Astrocyte of the spinal cord (primary cell): ENCODE measurements at places on chromosomes 3 and 15.

- DNase-seq = no peak
These were observed 9.4 kb downstream of the RPLP1 start for GRCh38 chr15:69462030-69462492.

GRCh38 chr15:31012455-31012854 lies 21.0 kb upstream of the MTMR10 start:
- no peak for DNase-seq

DNA sequence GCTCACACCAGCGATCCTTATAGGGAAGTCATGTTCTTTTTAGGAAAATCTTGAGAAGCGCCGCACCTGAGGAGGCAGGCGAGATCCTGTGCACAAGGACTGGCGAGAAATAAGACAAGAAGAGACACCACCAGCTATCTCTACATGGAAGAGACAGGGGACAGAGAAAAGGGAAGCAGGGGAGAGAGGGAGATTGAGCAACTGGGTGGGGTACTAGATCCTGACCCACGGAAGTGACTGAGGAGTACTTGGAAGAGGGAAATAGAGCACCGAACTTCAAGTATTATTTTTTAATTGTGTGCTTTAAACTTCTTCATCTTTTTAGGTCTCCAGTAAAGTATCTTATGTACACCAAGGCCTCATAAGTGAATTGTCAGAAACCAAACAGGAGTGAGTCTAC lies 742.0 kb upstream of the LMCD1 start:
- no peak for DNase-seq

- DNase-seq = no peak
These were observed 492.6 kb downstream of the TUSC7 start for GRCh38 chr3:117201901-117202774.

- DNase-seq = no peak
These were observed 169.6 kb upstream of the LRTM1 start for GRCh38 chr3:55097441-55097840.

DNA sequence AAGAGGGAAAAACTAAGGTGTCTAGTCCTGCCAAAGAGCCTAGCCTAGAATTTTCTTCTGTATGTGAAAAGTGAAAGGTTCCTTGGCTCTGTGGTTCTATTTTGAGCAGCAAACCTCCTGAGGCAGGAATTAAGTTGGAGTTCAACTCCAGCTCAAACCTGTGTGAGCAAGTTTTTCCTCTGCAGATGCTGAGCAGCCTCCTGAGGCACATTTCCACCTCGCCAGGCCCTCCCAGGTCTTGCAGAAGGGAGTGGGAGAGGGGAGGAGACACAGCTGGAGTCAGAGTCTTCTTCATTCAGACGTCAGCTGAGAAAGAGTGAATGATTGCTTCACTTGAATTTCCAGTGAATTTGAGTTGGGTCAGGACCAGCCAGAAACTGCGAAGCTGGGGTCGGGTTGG lies 69.5 kb upstream of the ETV5 start:
- no peak for DNase-seq

DNA sequence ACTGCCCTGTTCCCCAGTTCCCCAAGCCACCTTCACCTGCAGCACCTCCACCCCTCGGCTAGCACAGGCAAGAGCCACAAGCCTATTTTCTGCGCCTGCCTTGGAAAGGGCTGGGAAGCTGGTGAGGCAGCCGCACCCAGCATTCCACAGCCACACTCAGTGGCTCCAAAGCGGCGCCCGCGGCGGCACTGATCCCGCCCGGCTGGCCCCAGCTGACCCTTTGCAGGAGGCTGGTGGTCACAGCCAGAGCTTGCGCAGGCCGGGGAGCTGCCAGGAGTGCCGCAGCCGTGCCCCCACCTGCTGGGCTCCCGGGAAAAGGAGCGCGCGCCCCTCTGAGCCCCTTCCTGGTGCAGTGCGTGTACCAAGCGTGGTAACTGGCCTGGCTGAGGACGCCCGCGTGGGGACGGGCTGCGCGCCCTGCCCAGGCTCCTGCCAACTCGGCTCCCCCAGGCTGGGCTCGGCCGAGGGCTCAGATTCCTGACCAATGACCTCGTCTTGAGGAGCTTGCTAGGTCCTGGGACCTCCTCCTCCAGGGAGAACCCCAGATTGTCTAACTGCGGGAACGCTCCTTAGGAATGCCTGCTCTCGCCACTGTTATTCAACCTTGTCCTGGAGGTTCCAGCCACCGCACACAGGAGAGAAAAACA lies 13.3 kb downstream of the GRAMD2A start:
- peak; percentile 35 for DNase-seq

DNA sequence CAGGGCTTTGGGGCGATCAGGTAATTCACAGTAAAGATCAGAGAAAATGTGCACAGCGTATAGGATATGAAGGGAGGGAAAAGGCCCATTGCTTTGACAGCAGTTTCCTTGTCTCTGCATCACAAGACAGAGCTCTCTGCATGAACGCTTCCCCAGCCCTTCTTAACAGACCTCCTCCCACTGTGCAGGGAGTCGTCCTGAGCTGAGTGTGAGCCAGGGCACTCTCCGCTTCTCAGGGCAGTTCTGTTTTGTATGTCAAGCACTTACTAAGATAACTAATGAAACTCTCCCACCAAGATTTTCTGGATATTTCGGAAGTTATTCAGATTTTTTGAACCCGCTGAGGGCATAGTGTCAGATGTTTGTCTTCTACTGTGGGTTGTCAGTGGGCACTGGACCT lies 105.8 kb upstream of the C15orf61 start:
- no peak for DNase-seq

DNA sequence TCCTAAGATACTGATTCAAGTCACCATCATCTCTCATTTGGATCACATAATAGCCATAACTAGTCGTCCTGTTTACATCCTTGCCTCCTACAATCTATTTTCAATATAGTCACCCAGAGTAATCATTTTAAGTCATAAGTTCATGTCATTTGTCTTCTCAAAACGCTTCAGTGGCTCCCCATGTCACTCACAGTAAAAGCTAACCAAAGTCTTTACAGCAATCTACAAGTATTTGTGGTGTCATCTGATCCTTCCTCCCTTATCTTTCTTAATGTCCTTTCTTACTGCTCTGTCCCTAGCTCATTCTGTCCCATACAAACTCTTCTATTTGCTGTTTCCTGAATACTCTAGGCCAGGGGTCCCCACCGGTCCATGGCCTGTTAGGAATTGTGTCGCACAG lies 28.8 kb downstream of the GBE1 start:
- DNase-seq = no peak

DNA sequence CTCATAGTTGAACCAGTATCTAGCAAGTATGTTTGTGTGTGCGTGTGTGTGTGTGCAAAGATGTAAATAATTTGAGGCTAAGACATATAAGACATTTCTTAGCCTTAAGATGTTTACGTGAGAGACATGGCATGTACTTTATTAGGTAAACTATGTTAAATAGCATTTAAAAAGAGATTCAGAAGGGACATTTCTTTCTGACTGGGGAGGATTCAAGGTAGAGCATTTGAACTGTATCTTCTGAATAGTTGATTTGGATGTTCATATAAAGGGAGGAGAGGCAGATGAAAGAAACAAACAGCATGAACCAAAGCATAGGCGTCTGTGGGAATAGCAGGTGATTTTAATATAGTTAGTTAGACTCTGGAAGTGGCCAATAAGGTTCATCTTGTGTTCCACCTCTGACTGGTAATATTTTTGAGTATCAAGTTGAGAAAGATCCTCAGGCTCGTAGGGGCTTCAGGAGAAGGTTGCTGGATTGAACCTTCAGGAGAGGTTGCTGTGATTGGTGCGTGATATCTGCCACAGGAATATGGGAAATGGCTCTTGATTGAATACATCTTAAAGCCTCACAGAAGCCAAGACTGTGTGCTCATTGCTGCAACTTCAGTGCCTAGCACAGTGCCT lies 12.6 kb downstream of the NFKBIZ start:
- DNase-seq = no peak
